Fibroblast of lung (primary cell): ENCODE measurements at places on chromosomes 1 and 21. TPM values are rescaled to one million over a fixed set of nuclear protein-coding genes. Genes with fewer than 3 reads are reported as not detected.

Gene RNF186
- polyA plus RNA-seq: not detected in 2 replicates

Gene PADI1
- polyA plus RNA-seq: not detected in 2 replicates

Gene OR10J1
- not detected in 2 replicates for polyA plus RNA-seq

Gene SLAMF7
- not detected in 2 replicates for polyA plus RNA-seq

Gene MTHFR
- 13.3 and 16.3 TPM in 2 replicates for polyA plus RNA-seq

Gene GUCA2B
- polyA plus RNA-seq: not detected in 2 replicates
